DMS79 (cell line): ENCODE measurements at places on chromosomes 2 and 18.

DNA sequence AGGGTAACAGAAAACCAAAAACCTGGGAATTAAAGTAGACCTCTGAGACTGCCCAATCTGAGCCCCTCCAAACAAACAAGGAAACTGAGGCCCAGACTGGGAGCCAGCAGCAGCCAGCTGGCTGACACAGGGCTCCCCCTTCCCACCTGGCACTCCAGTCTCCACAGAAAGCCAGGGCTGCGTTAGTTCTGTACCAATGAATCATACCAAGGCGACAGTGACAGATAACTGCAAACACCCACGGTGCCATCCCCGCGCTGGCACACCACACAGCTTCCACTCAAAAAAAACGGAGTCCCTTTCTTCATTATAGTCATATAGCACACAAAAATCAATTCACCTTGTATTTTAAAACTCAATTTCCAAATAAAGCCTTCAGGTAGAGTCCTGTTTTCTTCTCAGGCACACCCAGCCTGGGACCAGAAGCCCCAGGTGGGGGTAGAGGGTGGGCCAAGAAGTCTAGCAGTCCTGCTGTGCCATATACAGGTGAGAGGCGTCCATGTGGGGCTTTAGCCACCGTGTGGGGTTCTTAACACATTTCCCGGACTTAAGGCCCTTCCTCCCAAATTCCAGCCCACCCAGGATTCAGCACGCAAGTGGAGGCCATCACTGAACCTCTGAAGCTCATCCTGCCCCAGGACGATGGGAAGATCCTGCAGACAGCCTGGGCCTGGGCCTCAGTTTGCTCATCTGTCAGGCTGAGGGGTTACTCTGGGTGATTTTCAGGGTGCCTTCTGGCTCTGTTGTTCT lies 1.2 kb downstream of the PER2 start:
- DNase-seq, result no peak

DNA sequence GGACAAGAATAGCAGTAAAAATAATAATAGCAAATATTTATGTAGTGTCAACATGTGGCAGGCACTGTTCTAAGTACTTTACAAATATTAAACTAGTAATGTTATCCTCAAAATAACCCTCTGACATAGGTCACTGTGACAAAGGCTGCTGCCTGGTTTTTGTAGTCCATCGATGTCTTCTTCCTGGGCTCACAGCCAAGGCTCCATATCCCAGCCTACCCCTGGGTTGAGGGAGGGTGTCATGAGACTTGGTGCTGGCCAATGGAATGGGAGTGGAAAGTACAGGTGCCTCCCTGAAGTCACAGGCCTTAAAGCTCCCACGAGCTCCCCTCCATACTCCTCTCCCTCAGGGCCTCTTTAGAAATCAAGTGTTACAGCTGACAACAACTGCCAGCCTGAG lies 159.3 kb downstream of the CYRIA start:
- DNase-seq, result no peak

DNA sequence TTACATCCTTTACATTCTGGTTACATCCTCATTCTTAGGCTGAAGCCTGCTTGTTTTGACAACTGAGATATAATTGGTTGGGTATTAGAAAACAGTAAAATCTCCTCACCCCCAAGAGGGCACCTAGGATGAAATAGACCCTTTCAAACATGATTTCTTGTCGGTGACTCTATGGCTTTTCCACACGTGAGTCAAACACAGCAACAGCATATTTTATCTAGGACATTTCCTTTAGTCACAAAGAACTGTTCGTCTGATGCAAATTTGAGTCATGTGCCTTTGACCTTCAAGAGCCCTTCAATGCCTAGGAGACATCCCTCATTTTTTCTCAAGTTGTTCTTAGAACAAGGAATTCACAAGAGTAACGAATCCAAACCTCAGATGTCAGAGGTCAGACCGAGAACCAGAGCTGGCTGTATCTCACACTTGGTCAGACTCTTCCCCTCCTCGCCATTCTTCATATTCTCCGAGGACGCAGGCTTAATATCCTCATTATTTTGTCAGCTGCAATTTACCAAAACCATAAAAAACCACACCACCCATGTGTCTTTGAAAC lies 60.5 kb upstream of the ALKAL2 start:
- DNase-seq, result no peak

DNA sequence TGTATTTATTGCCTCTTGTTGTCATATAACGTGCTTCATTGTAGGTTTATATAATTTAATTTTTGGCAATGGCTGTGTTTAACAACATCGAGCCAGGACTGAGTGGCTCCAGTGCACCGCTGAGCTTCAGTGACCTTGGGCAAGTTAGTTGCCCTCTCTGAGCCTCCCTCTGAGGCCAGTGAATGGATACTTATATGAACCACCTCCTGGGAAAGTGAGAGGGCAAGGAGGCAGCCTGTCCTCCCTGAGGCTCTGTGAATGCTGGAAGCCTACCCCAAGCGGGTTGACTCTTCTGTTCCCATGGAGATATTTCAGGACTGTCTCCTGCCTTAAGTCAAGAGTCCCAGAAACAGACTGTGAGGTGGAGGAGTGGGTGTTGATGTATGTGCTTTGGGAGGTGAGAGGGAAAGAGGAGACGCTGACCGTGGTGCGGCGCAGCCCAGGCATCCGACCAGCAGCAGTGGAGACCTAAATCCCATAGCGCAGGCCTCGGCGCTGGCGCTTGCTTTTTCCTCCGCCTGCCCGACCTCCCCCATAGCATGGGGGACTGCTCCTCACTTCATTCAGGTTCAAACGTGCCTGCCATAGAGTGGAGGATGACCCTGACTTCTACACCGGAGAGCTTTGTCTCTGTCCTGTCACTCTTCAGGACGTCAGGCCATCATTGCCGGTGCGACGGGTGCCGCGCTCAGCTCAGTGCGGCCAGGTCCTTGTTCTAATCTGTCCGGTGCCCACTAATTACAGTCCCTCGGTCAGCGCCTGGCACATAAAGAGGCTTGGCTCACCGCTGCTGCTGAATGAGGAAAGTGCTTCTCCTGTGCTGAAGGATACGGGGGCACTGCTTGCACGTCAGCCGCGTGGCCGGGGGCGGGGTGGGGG lies 167.3 kb upstream of the HS6ST1 start:
- no peak for DNase-seq

DNA sequence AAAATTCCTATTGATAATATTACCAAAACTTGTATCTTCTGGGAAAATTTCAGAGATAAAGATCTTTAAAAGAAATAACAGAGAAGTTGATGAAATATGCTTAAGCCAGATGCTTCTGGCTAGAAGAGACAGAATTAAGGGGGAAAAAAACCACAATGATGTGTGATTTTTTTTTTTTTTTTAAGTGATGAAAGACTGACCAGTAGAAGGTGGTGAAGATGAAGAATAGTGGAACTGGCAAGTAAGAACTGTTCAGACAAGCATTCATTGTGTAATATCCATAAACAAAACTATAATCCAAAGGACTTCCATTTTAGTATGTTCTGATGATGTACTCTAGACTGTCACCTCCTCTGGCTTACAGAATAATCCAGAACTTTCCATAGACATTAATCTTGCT lies 89.8 kb downstream of the INO80D start:
- DNase-seq, result no peak

- no peak for DNase-seq
Measured at GRCh38 chr2:1256632-1257324, 156.5 kb upstream of the TPO start.

- DNase-seq, result no peak
Measured at GRCh38 chr2:13524492-13524891, 807.8 kb downstream of the TRIB2 start.

GRCh38 chr18:32086881-32087280 lies 4.8 kb upstream of the RNF138 start:
- DNase-seq, result no peak

DNA sequence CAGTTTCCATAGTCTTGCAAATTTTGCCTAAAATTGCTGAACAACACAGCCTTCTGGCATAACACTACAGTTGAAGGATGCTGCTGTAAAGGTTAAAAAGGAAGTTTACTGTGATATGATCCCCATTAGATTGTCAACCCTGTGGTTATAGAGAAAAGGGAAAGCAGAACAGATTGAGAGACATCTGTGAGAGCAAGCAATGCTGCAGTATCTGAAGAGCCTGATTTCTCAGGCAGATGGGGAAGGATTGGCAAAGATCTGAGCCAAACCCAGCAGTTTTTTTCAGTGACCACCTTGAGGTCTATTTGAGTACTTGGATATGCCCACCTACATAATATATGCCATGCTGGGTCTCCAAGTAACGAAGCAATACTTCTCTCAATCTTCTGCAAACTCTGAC lies 8.5 kb upstream of the ST8SIA3 start:
- DNase-seq, result no peak

DNA sequence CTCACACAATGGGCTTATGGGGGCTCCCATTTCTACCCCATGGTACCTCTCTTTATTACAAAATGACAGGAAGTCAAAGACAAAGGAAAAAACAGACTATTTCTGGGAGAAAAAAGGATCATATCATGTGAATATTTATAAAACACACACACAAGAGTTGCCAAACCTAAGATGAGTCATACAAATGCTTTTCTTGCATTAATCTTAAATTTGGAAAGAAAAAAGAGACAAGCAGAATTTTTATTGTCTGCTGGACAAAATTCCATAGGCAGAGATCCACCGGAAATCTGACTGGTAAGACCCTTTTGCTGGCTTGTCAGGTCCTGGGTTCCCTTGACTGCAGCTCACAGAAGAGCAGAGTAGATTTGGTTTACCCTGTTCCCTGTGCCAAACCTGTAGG lies 1732.3 kb upstream of the PIK3C3 start:
- no peak for DNase-seq

- DNase-seq, result no peak
Measured at GRCh38 chr2:240455272-240455646, 19.8 kb downstream of the GPC1 start.

GRCh38 chr2:161358838-161359237 lies 50.6 kb downstream of the PSMD14 start:
- no peak for DNase-seq

- DNase-seq, result no peak
Measured at GRCh38 chr2:86507600-86507999, 55.6 kb downstream of the CHMP3 start.

DNA sequence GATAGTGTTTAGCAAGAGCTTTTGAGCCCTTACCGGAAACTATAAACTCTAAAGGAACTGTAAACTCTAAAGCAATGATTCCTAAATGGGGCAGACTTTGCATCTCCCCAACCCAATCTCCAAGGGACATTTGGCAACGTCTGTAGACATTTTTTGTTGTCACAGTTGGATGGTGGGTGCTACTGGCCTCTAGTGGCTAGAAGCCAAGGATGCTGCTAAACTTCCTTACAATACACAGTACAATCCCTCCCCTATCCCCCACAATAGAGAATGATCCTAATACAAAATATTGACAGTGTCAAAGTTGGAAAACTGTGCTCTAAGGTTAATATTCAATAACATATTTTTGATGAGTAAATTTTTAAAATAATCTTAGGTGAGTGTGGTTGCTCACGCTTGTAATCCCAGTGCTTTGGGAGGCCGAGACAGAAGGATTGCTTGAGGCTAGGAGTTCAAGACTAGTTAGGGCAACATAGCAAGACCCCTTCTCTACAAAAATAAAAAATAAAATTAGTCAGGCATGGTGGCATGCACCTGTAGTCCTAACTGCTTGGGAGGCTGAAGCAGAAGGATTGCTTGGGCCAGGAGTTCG lies 66.7 kb downstream of the PTPN4 start:
- no peak for DNase-seq

DNA sequence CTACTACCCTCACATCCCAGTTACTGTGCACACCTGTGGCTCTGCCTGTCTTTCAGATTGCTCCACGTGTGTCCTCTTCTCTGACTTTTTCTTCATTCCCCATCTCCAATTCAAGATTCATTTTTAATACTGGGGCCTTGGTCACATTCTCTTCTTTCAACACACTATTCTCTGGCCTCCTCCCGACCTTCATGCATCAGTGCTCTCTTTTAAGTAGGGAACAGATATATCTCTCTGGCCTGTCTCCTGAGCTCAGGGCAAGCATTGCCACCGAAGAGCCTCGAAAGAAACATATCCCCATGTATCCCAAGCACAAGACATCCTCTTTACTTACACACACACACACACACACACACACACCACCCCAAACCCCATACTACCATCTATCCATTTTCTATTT lies 21.6 kb upstream of the PAX8 start:
- DNase-seq, result no peak

DNA sequence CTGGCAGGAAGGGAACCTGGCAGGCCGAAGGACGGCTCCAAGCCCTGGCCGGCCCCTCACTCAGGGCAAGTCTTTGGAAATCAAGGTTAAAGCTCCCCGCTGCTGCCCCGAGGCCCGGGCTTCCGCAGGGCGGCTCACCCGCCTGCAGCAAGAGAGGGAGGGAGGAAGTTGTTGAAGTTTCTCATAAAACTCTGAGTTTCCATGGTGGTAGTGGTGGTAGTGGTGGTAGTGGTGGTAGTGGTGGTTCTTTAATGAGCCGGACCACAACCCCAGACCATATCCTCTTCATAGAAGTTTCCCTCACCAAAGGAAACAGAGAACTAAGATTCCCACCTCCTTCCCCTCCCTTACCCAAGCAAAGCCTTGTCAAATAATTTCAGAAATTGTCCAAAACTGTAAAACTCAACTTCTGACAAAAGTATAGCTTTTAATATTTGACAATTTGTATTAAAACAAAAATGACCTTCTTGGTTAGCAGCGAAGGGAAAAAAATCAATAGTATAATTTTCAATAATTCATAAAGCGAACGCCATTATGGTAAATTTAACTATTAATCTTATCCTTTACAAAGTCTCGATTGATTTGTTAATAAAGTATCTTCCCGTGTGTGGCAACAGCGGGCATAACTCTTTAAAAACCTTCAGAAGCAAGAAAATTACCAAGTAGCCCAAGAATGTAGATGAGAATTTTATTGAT lies 1.5 kb upstream of the HOXD10 start:
- DNase-seq, result no peak

GRCh38 chr2:172375251-172375650 lies 52.1 kb upstream of the ITGA6 start:
- no peak for DNase-seq

DNA sequence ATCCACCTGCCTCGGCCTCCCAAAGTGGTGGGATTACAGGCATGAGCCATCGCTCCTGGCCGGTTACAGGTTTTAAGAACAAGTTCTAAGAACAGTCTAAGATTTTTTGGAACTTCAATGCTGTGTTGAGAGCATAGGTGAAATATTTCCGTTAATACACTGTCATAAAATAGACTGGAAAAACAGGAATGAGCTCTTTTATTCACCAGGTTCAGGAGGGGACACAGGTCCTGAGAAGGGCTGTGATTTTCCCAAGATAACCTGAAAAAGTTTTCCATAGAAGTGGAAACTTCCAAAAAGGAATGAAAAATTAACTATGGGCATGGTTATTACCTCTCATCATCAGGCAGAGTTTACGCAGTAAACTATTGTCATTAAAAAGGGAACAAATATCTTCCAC lies 97.6 kb upstream of the TMEM178A start:
- DNase-seq, result no peak

GRCh38 chr2:39661826-39662225 lies 3.9 kb upstream of the TMEM178A start:
- DNase-seq, result no peak
